ENCODE measurements at places on chromosomes 7 and 10.

DNA sequence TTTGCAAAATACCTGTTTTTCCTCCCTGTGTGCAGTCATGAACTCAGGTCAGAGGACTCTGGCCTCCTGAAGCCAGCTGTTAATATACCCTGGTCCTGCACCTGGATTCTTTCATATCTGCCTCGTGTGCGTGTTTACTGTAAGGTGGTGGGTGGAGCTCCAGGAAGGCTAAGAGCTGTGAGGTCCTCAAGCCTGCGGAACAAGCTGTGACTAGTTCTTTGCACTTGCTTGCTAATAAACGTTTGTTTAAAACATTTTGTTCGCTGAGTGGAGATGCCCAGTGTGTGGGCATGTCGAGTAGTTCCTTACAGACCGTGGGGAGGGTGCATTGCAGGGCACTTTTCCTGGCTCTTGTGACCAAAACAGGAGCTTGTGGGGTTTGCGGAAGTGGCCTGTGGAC, 139.0 kb downstream of the DOCK1 start:
- DNase-seq: no peak

DNA sequence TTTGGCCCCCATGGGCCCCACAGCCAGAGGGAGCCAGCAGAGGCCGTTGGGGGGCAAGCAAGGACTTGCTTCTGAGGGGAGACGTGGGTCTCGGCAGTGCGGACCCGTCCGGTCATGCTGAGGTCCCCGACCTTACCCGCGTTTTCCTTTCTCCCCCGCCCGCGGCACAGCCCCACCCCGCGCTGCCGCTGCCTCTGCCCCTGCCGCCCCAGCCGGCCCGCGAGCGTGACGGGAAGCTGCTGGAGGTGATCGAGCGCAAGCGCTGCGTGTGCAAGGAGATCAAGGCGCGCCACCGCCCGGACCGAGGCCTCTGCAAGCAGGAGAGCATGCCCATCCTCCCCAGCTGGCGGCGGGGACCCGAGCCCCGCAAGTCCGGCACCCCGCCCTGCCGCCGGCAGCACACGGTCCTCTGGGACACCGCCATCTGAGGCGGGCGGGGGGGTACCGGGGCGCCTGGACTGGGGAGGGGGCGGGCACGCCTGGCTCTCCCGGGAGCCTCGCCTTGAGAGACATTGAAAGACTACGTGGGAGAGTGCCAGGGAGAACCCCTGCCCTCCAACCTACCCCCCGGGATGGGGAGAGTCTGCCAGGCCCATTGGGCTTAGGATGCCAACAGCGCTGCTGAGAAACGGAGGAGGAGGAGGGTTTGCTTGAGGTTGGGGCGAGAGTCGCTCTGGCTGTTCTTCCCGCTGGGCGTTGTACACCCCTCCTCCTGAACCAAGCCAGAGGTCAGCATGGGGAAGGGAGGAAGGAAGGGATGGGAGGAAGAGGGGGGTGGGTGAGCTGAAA, 9.9 kb downstream of the NYAP1 start:
- DNase-seq: peak; percentile 47

GRCh38 chr7:77786018-77786417, 12.2 kb downstream of the TMEM60 start:
- no peak for DNase-seq

DNA sequence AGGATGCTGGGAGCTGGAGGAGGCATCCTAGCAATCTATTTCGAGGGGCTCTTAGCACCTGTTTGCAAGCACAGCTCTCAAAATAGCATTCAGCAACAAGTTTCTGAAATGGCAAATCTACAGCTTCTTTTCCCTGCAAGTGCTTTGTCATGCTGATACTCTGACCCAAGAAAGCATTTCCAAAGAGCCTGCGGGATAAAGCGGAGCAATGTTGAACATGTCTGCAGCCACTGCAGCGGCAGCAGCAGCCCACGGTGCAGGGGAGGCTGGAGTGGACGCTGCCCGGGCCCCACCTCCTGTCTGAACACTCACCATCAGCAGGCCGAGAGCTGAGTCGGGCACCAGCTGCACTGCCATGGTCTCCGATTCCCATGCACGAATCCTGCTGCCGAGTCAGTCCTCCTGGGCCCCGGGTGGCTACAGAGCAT, 964 bp downstream of the FRMD4A start:
- DNase-seq: no peak

DNA sequence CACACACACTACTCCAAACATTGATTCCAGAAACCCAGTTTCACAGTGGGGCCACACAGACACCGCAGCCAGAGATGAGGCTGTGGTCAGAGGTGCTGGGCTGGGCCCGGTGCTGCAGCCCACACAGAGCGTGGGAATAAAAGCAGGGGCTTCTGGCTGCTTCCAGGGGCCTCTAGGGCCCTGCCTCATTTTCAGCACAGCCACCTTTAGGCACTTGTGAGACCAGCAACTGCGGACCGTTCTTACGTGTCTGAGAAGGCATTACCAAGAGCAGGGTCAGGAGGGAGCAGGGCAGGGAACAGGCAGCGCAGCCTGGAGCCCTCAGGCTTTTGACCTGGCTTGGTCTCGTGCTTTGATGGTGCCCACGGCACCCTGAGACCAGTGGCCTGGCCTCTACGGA, 270.4 kb downstream of the DNAJB6 start:
- no peak for DNase-seq

- DNase-seq: no peak
Measured at GRCh38 chr7:82701949-82702348, 258.4 kb upstream of the CACNA2D1 start.

GRCh38 chr7:30255064-30255769, 29.2 kb upstream of the ZNRF2 start:
- no peak for DNase-seq

- no peak for DNase-seq
Measured at GRCh38 chr10:69181433-69181832, 1.4 kb downstream of the SUPV3L1 start.

GRCh38 chr10:26837139-26837538, 23.6 kb downstream of the ABI1 start:
- no peak for DNase-seq

GRCh38 chr10:24382979-24383663, 174.2 kb downstream of the KIAA1217 start:
- DNase-seq: no peak

DNA sequence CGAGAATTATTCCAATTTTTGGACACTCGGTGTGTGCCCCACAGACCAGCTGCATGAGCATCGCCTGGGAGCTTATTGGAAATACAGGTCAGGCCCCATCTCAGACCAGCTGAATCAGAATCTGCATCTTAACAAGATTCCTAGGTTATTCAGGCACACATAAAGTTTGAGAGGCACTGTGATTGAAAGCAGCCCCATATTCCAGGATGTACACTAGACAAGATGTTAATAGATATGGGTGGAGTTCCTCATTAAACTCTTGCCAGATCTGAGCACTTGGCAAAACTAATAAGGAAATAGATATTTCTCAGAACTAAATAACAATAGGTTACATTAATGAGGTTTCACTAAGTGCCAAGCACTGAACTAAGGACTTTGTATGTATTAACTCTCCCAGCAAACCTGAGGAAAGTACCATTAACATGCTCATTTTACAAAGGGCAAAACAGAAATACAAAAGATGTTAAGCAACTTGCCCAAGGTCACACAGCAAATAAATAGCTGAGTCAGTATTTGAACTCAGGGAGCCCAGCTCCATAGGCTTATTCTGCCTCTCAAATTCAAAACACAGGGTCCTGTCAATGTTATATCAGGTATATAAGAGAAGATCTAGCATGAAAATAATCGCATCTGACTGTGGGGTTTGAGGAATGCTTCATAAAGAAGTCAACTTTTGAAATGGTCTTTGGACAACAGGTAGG, 29.9 kb downstream of the PPP1R3C start:
- no peak for DNase-seq

DNA sequence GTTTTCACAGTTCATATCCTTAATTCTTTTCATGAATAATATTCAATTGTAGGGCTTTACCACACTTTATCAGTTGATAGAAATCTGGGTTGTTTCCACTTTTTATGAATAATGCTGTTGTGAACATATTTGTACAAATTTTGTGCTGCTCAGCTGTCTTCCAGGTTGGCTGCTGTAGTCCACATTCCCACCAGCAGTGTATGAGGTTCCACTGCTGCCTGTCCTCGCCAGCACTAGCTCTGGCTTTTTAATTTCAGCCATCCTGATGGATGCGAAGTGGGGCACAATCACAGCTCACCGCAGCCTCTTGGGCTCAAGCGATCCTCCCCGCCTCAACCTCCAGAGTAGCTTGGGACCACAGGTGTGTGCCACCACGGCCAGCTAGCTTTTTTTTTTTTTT, 32.8 kb downstream of the NUDT5 start:
- no peak for DNase-seq

DNA sequence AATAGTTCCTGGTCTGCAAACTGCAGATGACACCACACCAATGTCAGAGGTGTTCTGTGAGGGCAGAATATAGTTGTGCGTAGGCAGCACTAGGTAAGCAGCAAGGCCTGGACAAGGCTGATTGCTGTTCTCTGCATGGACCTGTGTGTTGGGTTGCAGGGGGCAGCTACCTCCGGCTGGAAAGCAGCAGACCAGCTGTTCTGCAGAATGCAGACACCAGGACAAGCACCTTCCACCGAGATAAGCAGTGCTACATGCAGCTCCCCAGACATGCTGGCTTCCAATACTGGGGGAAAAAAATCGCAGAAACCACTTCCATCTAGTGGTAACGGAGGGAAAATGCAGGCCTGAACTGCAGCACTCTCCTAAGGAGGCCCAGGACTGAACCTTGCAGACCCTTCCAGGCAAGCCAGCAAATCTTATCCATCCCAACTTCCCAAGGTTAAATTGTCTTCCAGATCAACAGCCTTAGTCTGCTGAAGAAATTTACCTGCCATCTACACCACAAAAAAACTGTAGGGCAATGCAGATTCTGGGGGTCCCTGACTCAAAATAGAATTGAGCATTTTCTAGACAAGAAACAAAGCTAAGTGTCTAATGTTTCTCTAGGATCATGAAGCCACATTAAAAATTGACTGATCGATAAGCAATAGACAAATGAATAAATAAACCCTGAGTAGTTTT, 50.5 kb upstream of the COBL start:
- DNase-seq: no peak
